ENCODE measurements at places on chromosomes 6 and 20. TPM values are rescaled to one million over a fixed set of nuclear protein-coding genes. Genes with fewer than 3 reads are reported as not detected.

GRCh38 chr20:1402149-1402548 is 9.3 kb upstream of the FKBP1A start:
- H3K36me3 ChIP-seq: no peaks in the 10 kb centered on the region
- H3K4me3 ChIP-seq: no peak overlapping the region
- H3K27ac ChIP-seq: no peak overlapping the region
- peaks cover 64% of the 10 kb centered on the region for H3K4me1 ChIP-seq
- DNase-seq: no peak

DNA sequence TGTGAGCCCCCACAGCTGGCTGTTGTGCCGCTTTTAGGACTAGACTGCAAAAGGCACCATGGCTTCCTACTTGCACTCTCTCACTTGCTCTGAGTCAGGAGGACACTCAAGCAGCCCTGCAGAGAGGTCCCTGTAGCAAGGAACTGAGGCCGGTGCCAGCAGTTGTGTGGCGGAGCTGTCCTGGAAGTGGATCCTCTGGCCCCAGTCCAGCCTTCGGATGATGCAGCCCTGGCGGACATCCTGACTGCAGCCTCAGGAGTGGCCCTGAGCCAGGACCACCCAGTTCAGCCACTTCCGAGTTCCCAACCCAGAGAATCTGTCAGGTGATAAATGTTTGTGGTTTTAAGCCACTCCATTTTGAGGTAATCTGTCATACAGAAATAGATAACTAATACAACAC is 17.5 kb downstream of the CTCFL start:
- no peak overlapping the region for H3K27ac ChIP-seq
- no peak overlapping the region for H3K4me3 ChIP-seq
- no peak for DNase-seq
- H3K27me3 ChIP-seq: no peaks in the 10 kb centered on the region
- H3K36me3 ChIP-seq: no peaks in the 10 kb centered on the region

GRCh38 chr6:93419304-93420162 is at the start of gene EPHA7:
Gene EPHA7 (minus strand): TSS chr6:93419559. CDS start chr6:93419341, 218 bp downstream.
- peak; percentile 90 for DNase-seq
- H3K4me3 ChIP-seq: peak within 1 kb of the TSS; percentile 43
- H3K36me3 ChIP-seq: no peaks in the 10 kb centered on the region
- peaks cover 7% of the 10 kb centered on the region for H3K4me1 ChIP-seq

DNA sequence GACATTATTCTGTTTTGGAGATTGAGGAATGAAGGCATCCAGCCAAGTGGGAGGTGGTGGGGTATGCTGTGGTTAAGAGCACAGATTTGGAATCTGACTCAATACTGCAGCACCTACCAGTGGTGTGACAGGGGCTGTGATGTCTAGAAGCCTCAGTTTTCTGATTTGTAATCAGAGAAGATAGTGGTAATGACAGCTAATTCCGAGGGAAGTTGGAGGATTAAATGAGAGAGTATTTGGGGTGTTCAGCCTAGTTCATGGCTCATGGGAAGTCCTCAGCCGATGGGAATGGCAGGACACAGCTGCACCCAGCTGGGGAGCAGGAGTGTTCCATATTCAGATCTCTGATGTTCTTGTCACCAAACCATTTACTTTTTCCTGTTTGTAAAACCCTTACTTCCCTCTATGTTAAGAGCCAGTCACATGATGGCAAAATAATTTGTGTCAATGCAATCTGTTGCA is 9.3 kb downstream of the SLC9A8 start:
- DNase-seq: no peak
- no peak overlapping the region for H3K4me3 ChIP-seq
- H3K27me3 ChIP-seq: no peaks in the 10 kb centered on the region
- peaks cover 4% of the 10 kb centered on the region for H3K4me1 ChIP-seq
- peaks cover 21% of the 10 kb centered on the region for H3K36me3 ChIP-seq

VWA7 gene
- polyA plus RNA-seq: 11.9 TPM

RSPO3 gene
- polyA plus RNA-seq: 6.7 TPM

GRCh38 chr6:45595010-45595851 is 217.5 kb upstream of the SUPT3H start:
- H3K36me3 ChIP-seq: no peaks in the 10 kb centered on the region
- no peak for DNase-seq
- no peaks in the 10 kb centered on the region for H3K27me3 ChIP-seq
- H3K4me3 ChIP-seq: no peak overlapping the region
- no peak overlapping the region for H3K27ac ChIP-seq

TRIM10 gene
- 1.4 TPM for polyA plus RNA-seq

- DNase-seq: no peak
Measured at GRCh38 chr6:26022737-26023136, 60.1 kb downstream of the TRIM38 start.

DNA sequence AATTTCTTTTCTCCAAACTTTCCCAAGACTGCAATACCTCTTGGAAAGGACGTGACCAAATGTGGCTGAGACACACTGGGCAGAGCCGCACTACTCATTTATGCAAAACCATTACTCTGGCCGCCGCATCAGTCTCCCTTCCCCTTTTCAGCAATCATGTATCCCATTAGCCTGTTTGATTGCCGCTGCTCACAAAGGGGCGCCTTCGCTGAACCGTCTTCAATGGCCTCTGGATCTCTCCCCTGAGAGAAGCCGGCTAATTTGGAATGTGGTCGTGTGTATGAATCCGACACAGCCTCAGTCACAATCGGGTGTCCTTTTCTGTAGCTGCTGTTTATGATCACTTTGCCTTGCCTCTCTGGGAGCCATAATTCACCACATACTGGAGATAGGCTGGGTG is 361.1 kb downstream of the ZFAND3 start:
- no peak overlapping the region for H3K27ac ChIP-seq
- H3K36me3 ChIP-seq: no peaks in the 10 kb centered on the region
- peaks cover 24% of the 10 kb centered on the region for H3K4me1 ChIP-seq
- no peak for DNase-seq
- no peaks in the 10 kb centered on the region for H3K27me3 ChIP-seq
- no peak overlapping the region for H3K4me3 ChIP-seq

GRCh38 chr6:119207971-119208725 is 129.7 kb upstream of the FAM184A start:
- DNase-seq: no peak
- H3K27ac ChIP-seq: no peak overlapping the region
- H3K4me1 ChIP-seq: peaks cover 2% of the 10 kb centered on the region
- no peaks in the 10 kb centered on the region for H3K27me3 ChIP-seq

DNA sequence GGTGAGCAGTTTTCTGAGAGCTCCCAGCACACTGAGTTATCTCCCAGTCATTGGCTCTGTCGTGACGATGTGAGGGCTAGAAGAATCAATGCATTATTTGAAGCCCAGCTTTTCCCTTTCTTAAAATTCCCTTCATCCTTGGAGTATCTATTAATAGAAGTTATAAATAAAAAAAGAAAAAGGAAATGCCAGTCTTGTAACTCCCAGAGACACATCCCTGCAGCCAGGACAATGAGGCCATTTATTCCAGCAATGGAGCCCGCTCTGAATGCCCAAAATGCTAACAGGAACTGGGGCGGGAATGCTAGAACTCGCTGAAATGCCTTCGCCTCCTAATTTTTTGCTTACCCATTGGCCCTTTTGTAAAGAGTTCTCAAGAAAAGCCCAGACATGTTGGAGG is 305.8 kb downstream of the TFAP2C start:
- no peaks in the 10 kb centered on the region for H3K4me1 ChIP-seq
- H3K4me3 ChIP-seq: no peak overlapping the region
- no peaks in the 10 kb centered on the region for H3K36me3 ChIP-seq
- H3K27me3 ChIP-seq: peaks cover 7% of the 10 kb centered on the region
- DNase-seq: no peak

- H3K4me3 ChIP-seq: no peak overlapping the region
- DNase-seq: no peak
- no peaks in the 10 kb centered on the region for H3K27me3 ChIP-seq
- H3K4me1 ChIP-seq: peaks cover 2% of the 10 kb centered on the region
- no peak overlapping the region for H3K27ac ChIP-seq
Measured at GRCh38 chr6:15994814-15995459, 133.9 kb upstream of the MYLIP start.

- H3K27me3 ChIP-seq: no peaks in the 10 kb centered on the region
- H3K4me1 ChIP-seq: no peaks in the 10 kb centered on the region
- H3K4me3 ChIP-seq: no peak overlapping the region
- no peak for DNase-seq
Measured at GRCh38 chr20:46108435-46108841, 9.7 kb upstream of the CD40 start.

- peaks cover 9% of the 10 kb centered on the region for H3K4me1 ChIP-seq
- H3K4me3 ChIP-seq: no peak overlapping the region
- DNase-seq: no peak
- H3K27me3 ChIP-seq: no peaks in the 10 kb centered on the region
Measured at GRCh38 chr6:149859938-149860337, 4.2 kb downstream of the LRP11 start.

All from small intestine (tissue), 16 donors.